ENCODE measurements at places on chromosomes 5 and 9.

- peak; percentile 51 for DNase-seq
Measured at GRCh38 chr5:154756009-154756867, 1.1 kb downstream of the LARP1 start.

- peak; percentile 48 for DNase-seq
Measured at GRCh38 chr5:43631182-43631910, 28.4 kb downstream of the NNT start.

- DNase-seq: no peak
Measured at GRCh38 chr9:3500044-3500443, 25.8 kb downstream of the RFX3 start.

DNA sequence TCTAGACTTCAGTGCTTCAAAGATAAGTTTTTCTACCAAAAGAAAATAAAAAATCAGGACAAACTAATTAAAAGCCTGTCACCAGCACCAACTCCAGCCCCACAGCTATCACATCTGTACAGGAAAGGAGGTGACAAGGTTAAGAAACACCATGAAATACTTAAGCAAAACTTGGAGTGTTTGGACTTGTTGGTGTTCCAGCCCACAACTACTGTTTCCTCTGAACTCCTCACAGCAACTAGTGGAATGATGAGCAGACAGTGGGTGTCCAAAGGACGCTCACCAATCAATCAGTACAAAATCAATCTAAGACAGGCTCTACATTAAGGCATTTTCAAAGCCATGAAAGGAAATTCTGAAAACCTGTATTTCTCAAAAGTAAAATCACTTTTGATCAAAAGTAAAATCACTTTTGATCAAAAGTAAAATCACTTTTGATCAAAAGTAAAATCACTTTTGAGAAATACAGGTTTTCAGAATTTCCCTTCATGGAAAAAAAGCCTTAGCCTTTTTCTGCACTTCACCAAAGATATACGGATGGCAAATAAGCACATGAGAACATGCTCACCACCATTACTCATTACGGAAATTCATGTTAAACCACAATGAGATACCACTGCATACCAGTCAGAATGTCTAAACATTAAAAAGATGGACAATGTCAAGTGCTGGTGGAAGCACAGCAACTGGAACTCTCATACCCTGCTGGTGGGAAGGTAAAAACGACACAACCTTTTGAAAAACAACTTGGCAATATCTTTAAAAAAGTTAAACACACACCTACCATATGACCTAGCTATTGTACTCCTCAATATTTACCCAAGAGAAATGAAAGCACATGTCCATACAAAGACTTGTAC is 79.7 kb downstream of the MED27 start:
- DNase-seq: no peak

DNA sequence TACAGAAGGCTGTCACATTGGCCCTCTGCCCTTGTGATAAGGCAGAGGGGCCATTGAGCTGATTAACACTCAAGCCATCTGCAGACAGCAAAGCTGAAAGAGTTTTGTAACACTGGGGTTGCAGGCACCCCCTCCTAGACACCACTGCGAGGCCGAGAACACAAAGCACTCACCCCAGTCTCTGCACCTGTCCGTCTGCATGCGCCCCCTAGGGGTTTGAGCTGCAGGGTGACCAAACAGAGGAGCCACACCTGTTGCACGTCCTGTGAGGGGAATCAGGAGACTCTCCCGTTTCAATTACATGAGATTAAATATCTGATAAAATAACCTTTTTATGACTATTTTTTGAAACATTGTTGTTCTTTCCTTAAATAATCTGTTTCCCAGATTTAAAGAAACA is 1180.4 kb downstream of the CDH9 start:
- peak; percentile 21 for DNase-seq

- no peak for DNase-seq
Measured at GRCh38 chr9:130869250-130869649, 27.4 kb downstream of the QRFP start.

DNA sequence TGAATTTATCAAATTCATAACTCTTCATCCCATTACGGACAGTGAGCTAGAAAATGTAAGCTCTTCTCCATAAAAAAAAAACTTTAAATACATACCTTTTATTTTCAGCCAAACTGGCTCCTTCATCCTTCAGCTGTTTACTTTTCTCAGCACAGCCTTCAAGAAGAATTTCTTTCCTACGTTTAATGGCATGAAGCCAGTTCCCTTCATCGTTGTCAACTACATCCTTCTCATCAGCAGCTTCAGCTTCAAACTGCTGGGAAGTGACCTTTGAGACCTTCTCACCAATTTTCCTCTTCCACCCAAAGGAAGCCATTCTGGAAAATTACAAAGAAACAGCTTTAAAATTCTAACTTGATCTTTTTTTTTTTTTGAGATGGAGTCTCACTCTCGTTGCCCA is 9.1 kb downstream of the TTC33 start:
- DNase-seq: no peak

GRCh38 chr9:114259798-114260523 is 62.9 kb upstream of the ORM1 start:
- DNase-seq: no peak

DNA sequence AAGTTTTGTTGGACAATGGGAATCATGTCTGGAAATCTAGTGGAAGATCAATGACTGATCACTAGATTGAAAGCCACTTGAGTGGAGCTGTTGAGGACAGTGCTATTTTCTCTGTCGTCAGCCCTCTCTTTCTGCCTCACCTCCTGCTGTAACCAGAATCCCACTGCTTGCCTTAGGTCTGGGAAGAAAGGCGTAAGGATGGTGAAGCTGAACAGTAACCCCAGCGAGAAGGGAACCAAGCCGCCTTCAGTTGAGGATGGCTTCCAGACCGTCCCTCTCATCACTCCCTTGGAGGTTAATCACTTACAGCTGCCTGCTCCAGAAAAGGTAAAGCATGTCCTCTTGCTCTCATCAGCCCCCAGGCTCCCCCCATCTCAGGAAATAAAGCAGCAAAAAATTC is 1.1 kb downstream of the NSG2 start:
- no peak for DNase-seq

DNA sequence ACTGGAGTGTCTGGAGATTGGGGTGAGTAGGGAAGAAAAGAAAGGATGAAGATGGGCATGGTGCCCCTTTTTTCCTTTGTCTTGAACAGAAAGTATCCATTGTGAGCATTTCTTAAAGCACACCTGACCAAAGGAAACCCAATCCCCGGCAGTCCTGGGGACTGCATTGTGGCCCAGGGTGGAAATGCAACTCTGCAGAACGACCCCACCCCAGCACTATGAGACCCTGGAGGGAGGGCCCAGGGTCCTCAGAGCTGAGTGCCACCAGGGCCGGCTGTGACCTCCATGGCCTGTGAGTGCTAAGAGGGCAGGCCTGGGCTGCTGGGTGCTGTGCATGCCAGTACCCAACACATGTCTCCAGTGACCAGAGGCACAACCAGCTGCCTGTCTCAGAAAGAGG is 18.5 kb downstream of the EEIG1 start:
- no peak for DNase-seq

DNA sequence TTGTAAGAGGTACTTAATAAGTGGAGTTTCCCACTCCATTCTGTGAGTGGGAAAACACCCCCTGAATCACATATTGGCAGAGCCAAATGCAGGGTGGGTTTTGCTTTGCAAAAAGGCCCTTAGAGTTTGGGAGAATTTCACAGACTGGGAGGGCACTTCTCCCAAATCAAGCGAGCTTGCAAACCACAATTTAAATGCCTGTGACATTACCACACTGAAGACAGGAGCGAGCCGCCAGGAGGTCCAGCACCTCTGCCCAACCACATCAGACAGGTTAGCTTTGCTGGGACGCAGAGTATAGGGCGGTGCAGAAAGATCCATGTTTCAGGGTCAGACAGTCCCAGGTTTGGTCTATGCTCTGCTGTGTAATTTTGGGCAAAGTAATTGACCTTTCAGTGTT is 2.3 kb downstream of the ALAD start:
- DNase-seq: no peak

GRCh38 chr9:132590037-132590317 is 7.6 kb downstream of the BARHL1 start:
- DNase-seq: no peak
